Sigmoid colon (tissue), 7 donors: ENCODE measurements at places on chromosomes 6 and 20. TPM values are rescaled to one million over a fixed set of nuclear protein-coding genes. Genes with fewer than 3 reads are reported as not detected.

GRCh38 chr20:24956001-24956841, 7.2 kb downstream of the CST7 start:
- DNase-seq, result peak; percentile 51
- H3K27me3 ChIP-seq, result peaks cover 8% of the 10 kb centered on the region
- H3K36me3 ChIP-seq, result peaks cover 20% of the 10 kb centered on the region
- no peaks in the 10 kb centered on the region for H3K4me1 ChIP-seq
- H3K27ac ChIP-seq, result no peak overlapping the region

DNA sequence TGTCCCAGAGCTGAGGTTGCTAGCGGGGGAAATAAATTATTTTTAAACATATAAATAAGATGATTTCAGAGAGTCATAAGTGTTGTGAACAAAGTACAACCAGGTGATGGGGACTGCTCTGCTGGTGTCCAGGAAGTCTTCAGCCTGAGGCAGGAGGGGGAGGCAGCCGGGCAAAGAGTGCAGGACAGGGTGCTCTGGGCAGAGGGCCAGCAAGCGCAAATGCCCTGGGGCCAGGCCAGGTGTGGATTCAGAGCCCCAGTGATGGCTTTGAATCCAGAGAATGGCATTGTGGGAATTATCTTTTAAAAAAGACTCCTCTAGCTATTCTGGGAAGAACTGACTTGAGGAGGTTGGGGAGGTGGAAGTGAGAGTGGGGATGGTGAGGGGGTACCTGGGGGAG, 1.6 kb downstream of the CLPSL1 start:
- H3K27me3 ChIP-seq, result peaks cover 41% of the 10 kb centered on the region
- H3K36me3 ChIP-seq, result no peaks in the 10 kb centered on the region
- no peak overlapping the region for H3K27ac ChIP-seq
- no peak overlapping the region for H3K4me3 ChIP-seq
- no peaks in the 10 kb centered on the region for H3K4me1 ChIP-seq

- no peaks in the 10 kb centered on the region for H3K36me3 ChIP-seq
- peak; percentile 67 for DNase-seq
- H3K4me1 ChIP-seq, result peaks cover 26% of the 10 kb centered on the region
- H3K4me3 ChIP-seq, result peak overlapping the region; percentile 86
Observed at GRCh38 chr20:33442136-33443005, 1.2 kb downstream of the SNTA1 start.

- no peak for DNase-seq
- no peak overlapping the region for H3K4me3 ChIP-seq
- peaks cover 8% of the 10 kb centered on the region for H3K4me1 ChIP-seq
Observed at GRCh38 chr20:58107533-58107932, 120.9 kb downstream of the ANKRD60 start.

GRCh38 chr6:30884521-30885480, 482 bp downstream of the DDR1 start:
- peak overlapping the region; percentile 82 for H3K4me3 ChIP-seq
- peak overlapping the region; percentile 89 for H3K27ac ChIP-seq
- no peaks in the 10 kb centered on the region for H3K27me3 ChIP-seq
- DNase-seq, result peak; percentile 80

DNA sequence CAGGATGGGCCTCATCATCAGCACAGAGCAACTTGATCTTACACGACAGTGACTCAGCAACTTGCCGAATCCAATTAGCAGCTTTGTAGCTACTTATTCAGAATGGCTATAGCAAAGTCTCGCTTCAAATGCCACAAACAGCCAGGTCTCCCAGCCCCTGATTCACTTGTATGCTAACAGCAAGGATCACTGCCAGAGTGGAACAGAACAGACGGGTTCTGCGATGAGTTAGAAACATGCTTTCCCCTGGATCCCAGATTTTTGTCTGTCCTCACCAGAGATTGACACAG, 254.4 kb downstream of the NRN1 start:
- no peak overlapping the region for H3K4me3 ChIP-seq
- no peaks in the 10 kb centered on the region for H3K36me3 ChIP-seq
- no peak overlapping the region for H3K27ac ChIP-seq
- no peaks in the 10 kb centered on the region for H3K4me1 ChIP-seq
- DNase-seq, result no peak

- no peak overlapping the region for H3K4me3 ChIP-seq
- no peaks in the 10 kb centered on the region for H3K27me3 ChIP-seq
- H3K4me1 ChIP-seq, result no peaks in the 10 kb centered on the region
- H3K27ac ChIP-seq, result no peak overlapping the region
- DNase-seq, result no peak
Observed at GRCh38 chr6:130417951-130418350, 52.1 kb downstream of the TMEM200A start.

C6orf15 gene
- not detected for total RNA-seq

OPRM1 gene
- total RNA-seq, result 0.71 TPM

FAM83D gene
- total RNA-seq, result 14.3 TPM

DLL1 gene
- 5.5 TPM for total RNA-seq

SLC26A8 gene
- not detected for total RNA-seq

HLA-DQB2 gene
- 0.49 TPM for total RNA-seq
